Fibroblast of skin of right biceps (primary cell): ENCODE measurements at places on chromosomes 4 and X.

- DNase-seq = no peak
Measured at GRCh38 chr4:183599284-183599683, 59.7 kb downstream of the RWDD4 start.

- DNase-seq = peak; percentile 53
Measured at GRCh38 chr4:55303760-55304165, 42.3 kb upstream of the SRD5A3 start.

- DNase-seq = no peak
Measured at GRCh38 chr4:1614854-1615595, 69.1 kb downstream of the FAM53A start.

- DNase-seq = no peak
Measured at GRCh38 chr4:19473569-19473968, 778.1 kb upstream of the SLIT2 start.

DNA sequence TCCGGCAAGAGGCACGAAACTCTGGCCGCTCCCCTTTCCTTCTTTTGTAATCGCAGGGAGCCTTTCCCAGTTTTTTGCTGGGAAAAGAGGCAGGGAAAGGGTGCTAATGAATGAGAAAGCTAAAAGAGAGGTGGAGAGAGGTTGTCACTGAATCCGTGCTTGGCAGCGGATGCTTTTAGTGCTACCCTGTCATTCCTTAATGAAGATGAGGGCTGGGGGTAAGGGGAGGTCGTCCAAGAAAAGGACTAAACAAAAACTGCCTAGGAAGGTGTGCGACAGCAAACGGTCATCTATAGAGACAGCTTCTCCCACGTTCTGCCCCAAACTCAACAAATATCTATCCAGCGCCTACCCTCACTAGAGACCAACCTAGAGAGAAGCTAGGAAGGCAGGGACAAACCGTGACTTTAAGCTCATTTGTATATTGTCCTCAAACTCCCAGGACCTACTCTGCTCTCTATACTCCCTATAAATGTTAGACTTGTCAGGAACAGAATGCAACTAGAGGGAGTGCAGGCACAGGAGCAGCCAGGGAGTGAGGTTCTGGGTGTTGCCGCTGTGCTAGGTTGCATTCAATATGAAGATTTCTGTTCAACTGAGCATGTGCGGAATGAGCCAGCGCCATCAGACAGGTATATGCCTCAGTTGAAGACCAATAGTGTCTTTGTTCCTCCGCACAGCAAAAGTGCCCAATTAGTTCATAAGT lies 777 bp upstream of the CASK start:
- peak; percentile 35 for DNase-seq

- DNase-seq = no peak
Measured at GRCh38 chr4:173254646-173255045, 79.5 kb downstream of the HMGB2 start.

GRCh38 chrX:11341274-11342201 lies 48.3 kb downstream of the AMELX start:
- peak; percentile 78 for DNase-seq

DNA sequence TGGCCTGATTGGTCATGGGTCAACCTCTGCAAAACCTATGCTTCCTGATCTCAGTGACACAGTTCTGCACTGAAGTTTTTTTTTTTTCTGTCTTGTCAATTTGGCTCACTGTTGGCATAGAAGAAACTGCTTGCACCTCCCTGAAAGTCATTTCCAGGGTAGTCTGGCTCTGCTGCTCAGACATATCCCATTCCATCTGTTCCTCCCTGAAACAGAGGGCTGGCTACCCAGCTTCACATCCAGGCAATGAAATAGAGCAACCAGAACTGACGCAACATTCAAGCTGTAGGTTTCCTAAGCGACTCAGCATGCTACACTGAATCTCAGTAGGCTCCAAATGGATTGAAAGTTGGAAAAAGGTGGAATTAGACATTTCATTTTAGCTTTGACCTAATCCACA lies 176.8 kb upstream of the MBNL3 start:
- no peak for DNase-seq

GRCh38 chr4:20248155-20248558 lies 3.5 kb upstream of the SLIT2 start:
- peak; percentile 93 for DNase-seq

DNA sequence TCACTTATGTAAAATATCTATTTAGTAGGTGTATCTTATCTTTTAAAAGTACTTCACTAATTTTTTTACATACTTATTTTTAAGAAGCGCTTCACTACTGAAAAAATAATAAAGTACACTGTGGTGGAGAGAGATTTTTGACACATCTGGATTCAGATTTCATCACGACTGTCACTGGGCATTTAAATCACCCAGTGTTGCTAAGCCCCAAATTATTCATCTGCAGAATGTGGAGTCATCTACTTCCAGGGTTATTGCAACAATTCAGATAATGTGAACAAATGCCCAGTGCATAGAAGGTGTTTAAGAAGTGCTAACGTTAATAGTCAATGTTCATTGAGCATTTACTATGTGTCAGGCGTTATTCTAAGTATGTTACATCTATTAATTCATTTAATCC lies 41.8 kb downstream of the AASDH start:
- no peak for DNase-seq

DNA sequence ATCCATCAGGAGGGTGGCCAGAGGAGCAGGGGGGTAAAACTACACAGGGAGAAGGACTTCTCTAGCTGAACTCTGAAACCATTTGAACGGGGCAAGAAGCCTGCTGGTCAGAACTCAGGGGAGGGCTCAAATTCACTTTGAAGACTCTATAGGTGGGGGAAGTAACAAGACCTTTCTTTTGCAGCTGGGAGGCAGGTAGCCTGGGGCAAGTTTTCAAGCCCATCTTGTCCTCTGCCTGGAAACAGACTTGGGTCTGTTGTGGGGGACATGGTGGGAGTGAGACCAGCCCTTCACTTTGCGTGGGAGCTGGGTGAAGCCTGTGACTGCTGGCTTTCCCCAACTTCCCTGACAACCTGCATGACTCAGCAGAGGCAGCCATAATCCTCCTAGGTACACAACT lies 312.3 kb downstream of the SPRY1 start:
- no peak for DNase-seq

DNA sequence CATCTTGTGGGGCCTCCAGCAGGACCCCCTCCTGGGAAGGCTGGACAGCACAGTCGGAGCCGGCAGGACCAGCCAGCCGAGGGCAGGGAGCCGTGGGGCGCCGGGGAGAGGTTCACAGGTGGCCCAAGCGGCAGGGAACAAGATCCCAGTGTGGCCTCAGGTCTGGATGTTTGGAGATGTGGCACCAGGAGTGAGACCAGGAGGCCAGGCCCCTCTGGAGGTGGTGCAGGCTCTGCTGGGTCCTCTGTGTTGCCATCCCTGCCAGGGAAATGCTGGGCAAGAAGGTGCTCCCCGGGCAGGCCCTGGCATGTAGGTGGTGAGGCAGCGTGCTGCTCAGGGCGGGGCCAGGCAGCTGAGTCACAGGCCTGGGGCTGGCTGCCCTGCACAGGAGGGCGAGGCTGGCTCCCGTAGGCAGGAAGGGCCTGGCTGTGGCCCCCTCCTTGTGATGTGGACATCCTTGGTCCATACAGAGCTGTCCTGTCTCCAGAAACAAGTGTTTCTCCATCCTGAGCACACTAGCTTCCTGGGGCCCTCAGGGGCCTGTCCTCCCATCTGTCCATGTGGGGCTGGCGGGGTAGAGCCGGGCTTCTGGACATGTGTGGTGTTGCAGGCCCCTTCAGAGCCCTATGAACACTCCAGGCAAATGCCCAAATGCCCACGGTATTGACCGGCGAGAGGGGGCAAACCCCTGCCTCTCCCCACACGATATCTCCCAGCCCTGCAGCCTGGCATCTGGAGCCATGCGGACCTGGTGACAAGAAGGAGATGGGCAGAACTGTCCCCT lies 4.8 kb upstream of the HGFAC start:
- no peak for DNase-seq

DNA sequence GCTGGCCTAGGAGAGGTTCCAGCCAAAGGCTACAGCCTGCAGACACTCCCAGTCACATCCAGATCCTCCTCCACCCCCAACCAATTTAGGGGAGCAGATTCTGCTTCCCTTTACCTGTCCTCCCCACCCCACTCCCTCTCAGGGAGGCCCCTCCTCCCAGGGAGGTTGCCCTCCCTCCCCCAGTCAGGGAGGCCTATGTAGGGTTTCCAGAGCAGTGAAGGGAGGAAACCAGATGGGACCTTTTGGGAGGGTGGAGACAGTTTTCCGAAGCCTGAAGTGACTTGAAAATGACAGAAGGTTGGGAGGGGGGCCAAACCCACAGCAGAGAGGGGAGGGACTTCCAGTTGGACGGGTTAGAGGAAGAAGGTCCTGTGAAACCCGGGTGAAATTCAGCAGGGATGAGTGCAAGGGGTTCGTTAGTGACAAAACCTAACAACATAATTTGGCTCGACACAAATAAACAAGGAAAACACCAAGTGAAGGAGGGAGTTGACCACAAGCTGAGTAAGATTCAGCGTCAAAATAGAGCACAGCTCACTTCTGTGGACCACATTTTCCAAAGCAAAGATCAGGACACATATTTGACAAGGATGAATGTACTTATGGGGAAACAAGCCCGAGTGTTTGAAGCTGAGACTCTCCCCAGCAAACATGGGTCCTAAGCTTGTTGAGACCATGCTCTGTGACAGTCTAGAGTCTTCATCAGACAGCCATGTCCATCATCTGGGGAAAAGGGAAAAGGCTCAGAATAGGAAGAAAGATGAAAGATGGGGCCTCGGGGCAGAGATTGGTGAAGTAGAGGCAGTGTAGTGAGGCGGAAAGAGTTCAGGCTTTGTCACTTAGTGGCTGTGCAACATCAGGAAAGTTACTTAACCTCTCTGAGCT lies 46.4 kb downstream of the PRPS1 start:
- peak; percentile 31 for DNase-seq

GRCh38 chr4:70734971-70735370 lies 13.2 kb downstream of the RUFY3 start:
- DNase-seq = no peak

GRCh38 chrX:29143356-29143755 lies 556.1 kb downstream of the IL1RAPL1 start:
- DNase-seq = peak; percentile 1

GRCh38 chrX:69884210-69884609 lies 165.5 kb downstream of the AWAT2 start:
- DNase-seq = no peak

GRCh38 chr4:115090483-115091075 lies 22.8 kb downstream of the NDST4 start:
- peak; percentile 11 for DNase-seq

GRCh38 chr4:150126201-150126863 lies 48.1 kb downstream of the DCLK2 start:
- DNase-seq = peak; percentile 72

DNA sequence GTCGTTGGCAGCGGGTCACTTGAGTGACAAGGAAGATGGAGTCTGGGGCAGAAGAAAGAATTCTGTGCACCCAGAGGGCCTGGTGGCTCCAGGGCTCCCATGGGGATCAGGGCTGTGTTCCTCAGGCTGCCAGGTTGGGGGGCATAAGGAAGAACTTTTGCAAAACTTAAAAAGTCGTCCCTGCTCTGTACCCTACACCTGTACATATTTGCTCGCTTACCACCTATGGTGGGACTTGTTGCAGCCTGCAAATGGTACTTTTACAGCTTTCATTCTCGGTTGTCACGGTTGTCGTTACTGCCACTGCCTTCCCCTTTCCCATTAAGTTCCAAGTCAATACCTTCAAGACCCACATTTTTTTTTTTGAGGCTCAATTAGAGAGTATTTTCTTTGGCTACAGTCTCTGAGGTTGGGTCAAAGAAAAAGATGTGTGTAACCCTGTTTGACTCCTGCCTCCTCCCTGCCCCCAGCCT lies 9.1 kb downstream of the ARX start:
- no peak for DNase-seq

DNA sequence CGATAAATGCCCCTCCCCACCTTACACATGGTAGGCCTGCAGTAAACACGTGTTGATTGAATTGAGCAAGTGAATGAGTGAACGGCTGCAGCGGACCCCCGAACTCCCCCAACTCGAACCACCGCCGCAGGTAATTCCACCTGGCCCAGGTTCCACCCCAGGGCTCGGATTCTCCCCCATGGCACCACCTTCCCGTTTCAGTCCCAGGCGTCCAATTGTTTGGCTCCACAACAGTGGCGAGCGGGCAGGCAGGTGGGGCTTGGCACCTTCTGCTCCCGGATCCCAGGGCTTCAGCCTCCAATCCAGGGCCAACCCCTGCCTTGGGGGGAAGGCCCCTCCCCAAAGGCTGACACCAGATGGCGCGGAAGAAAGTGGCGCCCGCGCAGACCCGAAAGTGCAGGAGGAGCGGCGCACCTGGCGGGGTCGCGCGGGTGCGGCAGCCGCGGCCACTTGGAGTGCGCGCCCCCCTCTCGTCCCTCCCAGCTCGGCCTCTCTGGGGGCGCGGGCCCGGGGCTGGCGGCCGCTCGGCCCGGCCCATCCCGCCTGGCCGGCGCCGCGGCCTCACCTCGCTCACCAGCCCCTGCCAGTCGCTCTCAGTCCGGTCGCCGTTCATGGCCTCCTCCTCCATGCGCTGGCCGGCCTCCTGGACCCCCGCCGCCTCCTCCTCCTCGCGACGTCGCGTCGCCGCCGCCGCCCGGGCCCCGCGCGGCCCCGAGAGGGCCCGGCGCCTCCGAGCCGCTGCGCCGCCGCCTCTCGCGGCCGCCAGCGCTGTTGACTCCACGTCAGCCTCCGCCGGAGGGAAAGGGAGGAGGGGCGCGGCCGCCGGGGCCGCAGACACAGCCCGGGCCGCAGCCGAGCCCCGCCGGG lies at the start of gene CCDC149:
Gene CCDC149 (minus strand): TSS at position 791 of the 867 bp plus-strand sequence. CDS start 178 bp downstream, at position 613.
- peak; percentile 79 for DNase-seq

- peak; percentile 81 for DNase-seq
Measured at GRCh38 chr4:24910499-24910898, 2.3 kb downstream of the CCDC149 start.

DNA sequence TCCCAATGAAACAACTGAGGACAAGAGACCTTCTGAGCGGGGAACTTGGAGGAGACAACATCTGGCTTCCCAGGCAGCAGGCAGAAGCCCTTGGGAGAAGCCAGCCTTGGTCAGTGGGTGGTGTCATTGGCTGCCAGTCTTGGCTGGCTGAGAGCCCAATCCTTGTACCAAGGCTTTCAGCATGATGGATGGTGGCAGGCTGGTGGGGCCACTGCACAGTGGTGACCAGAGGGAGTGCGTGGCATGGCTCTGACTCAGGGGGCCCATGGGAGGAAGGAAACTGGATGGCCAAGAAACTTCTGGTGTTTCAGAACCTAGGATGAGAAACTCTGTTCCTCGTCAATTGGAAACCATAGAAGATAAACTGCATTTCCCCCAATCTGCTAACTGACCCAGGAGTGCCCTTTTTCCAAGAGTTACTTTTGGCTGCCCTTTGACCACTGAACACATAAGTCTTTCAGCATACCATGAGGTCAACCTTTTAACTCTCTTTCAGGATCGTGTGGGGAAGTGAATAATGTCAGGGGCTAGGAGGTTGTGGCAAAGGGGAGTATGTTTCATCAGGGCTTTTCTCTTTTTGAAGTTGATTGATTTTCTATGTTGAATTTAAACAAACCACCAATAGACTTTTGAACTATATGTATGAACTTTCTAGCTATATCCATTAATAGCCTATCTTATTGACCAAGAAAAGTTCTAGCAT lies 60.9 kb downstream of the SOWAHB start:
- no peak for DNase-seq

- no peak for DNase-seq
Measured at GRCh38 chr4:122259849-122260248, 107.7 kb downstream of the BLTP1 start.
